ENCODE measurements at places on chromosomes 4 and X.

DNA sequence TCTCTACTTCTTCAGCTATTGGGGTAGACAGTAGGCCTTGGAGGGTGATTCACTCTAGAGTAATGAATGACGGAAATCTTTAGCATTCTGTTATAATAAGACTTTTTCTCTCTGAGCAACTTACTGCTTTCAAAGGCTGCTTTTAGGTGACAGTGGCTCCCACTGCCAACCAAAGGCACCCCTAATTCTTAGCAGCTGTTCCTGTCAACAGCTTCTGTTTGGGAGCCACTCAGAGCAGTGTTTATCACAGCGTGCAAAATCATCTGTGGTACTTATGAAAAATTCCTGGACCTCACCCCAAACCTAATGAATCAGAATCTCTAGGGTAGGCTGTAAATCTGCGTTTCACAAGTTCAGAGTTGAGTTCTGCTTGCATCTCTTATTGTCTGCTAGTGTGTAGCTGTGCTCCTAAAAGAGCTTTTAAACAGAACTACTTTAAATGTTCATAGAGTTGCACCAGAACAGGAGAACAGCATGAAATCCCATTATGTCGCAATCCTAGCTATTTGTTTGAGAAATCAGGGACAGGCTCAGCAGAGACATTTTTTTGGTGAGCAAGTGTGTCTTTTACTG is 52.8 kb upstream of the POU4F2 start:
- no peak for DNase-seq

DNA sequence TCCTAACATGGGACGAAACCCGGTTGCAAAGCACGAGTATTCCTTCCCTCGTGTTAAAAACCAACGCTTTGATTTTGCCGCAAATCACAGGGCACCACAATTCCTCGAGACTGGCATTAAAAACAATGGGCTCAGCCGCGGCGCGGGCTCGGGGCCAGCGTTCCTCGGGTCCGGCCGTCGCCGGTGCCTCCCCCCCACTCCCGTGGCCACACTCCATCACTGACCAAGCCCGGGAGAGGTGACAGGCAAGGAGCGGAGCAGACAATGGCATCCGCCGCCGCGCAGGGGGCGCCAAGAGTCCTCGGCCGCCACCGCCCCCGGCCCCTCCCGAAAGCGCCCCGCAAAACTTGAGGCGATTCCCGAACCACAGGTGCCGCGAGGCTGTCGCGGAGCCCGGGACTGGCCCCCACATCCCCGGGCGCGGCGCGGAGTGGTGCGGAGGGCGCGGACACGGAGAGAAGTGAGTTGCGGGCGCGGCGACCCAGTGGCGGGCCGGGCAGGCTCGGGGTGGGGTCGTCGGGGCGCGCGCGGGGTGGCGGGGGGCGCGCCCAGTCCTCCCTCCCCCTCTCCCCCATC is 445 bp downstream of the AP1S2 start:
- no peak for DNase-seq

- DNase-seq: no peak
Observed at GRCh38 chr4:55431710-55432336, 36.1 kb downstream of the TMEM165 start.

- no peak for DNase-seq
Observed at GRCh38 chr4:15149839-15150592, 147.7 kb downstream of the CPEB2 start.

DNA sequence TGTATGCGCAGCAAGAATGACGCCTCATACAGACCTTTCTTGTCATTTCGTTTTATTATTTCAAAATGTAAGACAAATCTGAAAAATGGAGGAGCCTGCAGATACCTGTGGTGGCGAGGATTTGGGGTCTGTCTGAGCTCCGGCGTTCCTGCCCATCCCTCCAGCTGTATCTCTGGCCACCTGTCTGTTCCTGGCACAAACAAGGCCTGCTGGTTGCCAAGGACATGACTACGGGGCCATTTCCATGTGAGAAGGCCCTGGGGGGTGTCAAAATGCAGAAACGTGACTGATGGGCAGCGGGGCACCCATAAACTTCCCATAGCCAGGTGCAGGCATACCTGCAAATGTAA is 591 bp upstream of the TSPAN7 start:
- no peak for DNase-seq

GRCh38 chr4:121321466-121321865 is 59.4 kb downstream of the QRFPR start:
- DNase-seq: no peak

- DNase-seq: no peak
Observed at GRCh38 chr4:146582864-146583263, 55.8 kb upstream of the POU4F2 start.

DNA sequence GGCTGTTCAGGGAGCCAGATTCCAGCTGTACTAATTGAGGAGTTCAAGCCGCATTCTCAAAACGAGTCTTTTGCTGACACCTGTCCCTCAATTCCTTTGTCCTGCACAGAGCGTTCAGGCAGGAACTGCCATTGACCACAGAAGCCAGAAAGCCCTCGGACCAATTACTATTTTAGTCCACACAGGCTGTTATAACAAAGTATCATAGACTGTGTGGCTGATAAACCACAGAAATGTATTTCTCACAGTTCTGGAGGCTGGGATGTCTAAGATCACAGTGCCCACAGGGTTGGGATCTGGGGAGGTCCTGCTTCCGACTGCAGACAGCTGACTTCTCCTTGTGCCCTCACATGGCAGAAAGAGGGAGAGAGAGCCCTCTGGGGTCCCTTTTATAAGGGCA is 119.8 kb upstream of the ATP6AP2 start:
- DNase-seq: no peak

- no peak for DNase-seq
Observed at GRCh38 chr4:112279882-112280315, 5.8 kb downstream of the TIFA start.

GRCh38 chr4:148980782-148981480 is 538.7 kb upstream of the NR3C2 start:
- no peak for DNase-seq

DNA sequence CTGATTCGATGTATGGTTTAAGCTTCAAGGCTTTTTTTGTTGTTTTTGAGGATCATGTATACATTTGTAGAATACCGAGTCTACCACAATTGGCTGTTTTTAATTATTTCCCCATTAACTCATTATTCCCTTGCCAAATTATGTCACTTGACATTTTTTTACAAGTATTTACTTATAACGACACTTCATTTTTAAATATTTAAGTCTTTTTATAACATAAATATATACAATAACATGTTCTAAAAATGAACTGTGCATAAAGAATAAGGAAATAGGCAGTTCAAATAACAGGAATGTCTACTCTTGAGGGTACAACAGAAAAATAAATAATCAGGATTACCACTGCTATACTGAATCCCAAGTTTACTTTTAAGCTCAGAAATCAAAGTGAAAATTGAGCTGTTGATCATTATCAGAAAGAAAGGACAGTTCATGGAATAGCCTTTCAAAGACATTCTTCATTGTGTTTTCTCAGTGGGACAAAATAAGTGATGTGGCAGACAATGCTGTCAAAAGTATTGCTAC is 627.5 kb downstream of the PCDH19 start:
- DNase-seq: no peak

DNA sequence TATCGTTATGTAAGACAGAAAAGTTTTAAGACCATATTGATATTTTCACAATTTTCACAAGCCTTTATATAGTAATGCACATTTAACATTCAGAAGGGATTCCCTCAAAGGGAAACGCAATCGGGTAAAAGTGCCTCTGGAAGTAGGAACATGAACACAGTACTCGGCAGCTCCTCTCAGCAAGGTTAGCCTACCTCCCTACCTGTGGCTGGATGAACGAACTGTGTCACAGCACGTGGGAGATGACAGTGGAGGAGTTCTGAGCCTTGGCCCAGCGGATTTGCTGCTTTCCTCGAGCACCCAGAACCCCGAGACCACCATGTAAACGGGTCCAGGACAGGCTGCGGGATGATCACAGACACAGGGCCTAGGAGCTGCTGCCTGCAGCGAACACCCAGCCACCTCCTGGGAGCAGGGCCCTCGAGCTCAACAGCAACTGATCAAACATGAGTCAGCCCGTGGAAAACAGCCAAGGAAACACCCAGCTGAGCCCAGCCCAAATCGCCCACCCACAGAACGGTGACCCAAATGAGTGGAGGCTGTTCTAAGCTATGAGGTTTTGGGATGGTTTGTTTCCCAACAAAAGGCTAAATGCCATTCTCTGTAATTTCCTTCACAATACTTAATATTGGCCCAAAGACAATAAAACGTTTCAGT is 30.4 kb downstream of the FAT1 start:
- DNase-seq: no peak

- DNase-seq: no peak
Observed at GRCh38 chr4:48071191-48071590, 54.6 kb downstream of the NIPAL1 start.

- DNase-seq: no peak
Observed at GRCh38 chr4:109185548-109185947, 116.9 kb downstream of the COL25A1 start.

- no peak for DNase-seq
Observed at GRCh38 chr4:6239486-6239885, 30.2 kb upstream of the WFS1 start.

DNA sequence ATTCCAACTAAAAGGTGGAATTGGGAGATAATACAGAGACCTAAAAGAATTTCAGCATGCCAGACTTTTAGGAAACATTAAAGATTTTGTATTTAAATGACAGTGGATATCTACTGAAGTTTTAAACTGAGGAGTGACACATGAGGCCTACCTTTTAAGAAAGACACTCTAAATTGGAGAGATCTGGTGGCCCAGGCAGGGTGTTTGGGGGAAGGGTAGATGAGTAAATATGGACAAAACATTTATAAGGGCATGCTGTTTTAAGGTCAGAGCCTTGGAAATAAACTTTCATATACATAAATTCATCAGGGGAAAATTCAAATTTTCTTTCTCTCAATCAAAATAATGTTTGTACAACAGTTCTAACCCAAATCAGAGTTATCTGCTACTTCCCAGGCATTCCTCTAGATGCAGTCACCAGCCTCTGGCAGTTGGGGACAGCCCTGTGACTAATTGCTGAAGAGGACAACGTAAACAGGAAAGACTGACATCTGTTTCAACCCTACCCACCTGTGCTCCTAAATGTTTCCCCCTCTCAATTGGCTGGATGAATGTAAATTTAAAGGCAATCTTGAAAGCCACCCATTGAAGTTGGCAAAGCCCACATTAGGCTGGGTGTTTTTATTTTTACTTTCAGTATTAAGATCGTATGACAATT is 1646.9 kb upstream of the ADGRL3 start:
- no peak for DNase-seq

- no peak for DNase-seq
Observed at GRCh38 chr4:83917572-83917971, 381.7 kb downstream of the GPAT3 start.

DNA sequence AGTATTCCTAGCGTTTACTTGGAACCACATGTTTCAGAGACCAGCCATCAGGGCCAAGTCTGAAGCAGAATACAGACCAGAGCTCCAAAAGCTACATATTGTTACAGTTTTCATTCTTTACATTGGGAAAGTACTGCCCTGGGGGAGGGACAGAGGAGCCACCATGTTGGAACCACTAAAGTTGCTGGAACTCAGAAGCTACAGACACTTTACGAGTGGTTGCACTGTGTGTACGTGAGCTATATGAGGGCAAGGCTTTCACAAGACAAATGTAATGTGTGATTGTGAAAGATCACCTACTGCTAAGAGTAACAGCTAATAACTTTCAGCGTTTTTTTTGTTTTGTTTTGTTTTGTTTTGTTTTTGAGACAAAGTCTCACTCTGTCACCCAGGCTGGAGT is 11.7 kb downstream of the GPC3 start:
- no peak for DNase-seq

DNA sequence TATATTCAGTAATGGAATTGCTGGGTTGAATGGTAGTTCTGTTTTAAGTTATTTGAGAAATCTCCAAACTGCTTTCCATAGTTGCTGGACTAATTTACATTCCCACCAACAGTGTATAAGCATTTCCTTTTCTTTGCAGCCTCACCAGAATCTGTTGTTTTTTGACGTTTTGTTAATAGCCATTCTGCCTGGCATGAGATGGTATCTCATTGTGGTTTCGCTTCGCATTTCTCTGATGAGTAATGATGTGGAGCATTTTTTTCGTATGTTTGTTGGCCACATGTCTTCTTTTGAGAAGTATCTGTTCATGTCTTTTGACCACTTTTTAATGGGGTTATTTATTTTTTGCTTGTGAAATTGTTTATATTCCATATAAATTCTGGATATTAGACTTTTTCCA is 13.6 kb upstream of the MAGED4B start:
- DNase-seq: no peak

DNA sequence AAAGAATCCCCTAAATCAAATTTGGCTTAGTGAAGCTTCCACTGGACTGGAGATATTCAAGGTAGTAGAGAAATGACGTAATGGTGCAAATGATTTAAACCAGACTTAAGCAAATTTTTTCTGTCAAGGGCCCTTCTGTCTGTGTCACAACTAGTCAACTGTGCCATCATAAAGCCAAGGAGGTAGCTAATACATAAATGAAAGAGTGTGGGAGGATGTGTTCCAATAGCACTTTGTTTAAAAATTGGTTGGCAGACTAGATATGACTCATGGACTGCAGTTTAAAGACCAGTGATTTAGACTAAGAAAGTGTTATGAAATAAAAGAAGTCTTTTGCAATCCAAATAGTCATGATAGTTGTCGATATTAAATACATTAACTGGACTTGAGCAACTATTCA is 24.3 kb upstream of the TEX13C start:
- no peak for DNase-seq

DNA sequence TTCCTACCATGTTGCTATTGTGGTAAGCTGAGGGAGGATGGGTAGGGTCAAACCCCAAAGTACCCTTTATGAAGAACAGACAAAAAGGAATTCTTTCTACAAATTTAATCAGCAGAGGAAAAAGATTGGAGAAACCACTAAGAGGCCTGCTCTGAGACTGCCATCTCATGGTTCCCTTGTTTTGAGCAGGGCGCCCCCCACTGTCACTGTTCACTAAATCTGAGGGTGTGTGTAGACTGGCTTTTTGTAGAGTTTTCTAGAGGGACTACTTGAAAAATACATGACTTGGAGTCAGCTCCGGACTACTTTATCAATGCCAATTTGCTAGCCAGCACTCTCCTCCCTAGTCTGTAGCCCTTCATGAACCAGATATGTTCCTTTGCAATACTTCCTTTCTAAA is 324.8 kb downstream of the FRMPD4 start:
- DNase-seq: no peak

GRCh38 chr4:5120468-5120867 is 69.2 kb downstream of the STK32B start:
- DNase-seq: no peak

DNA sequence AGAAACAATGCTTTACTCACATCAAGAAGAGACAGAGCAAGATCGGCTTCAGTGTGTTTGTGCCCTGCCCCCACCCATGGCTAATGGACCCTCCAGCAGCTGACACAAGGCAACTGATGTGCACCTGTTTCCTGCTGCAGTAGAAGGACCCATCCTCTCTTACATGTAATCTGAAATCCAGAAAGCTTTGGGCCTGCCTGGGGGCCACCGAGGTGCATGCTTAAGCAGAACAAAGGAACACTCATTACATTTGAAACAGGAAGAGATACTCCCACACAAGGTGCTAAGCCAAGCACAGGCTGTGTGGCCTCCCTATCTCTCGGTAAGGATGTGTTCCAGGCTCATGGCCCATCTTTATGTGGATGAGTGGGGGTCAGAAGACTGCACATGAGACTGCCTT is 338.0 kb downstream of the SPOCK3 start:
- no peak for DNase-seq

GRCh38 chr4:98482847-98483806 is 175.3 kb downstream of the TSPAN5 start:
- DNase-seq: no peak

GRCh38 chr4:146477054-146477453 is 44.7 kb downstream of the SLC10A7 start:
- no peak for DNase-seq

Measured in CD4-positive, alpha-beta memory T cell (primary cell).